ENCODE measurements at places on chromosomes 16 and 17.

DNA sequence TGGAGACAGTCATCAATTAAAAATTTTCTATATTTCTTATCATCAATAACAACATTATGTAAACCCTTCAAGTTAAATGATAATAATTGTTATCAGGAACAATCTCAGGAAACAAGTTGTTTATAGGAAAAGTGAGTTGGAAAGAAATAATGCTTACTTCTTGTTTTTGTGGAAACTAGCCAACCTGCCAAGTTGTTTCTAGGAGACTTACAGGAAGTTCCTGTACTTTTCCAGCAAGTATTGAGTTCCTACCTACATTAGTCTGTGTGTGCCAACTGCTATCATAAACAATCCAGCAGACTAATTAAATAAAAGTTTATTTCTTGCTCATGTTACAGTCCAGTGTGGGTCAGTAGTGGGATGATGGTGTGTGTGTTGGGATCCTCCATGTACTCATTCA is 1.6 kb upstream of the CCL14 start:
- no peak for DNase-seq

DNA sequence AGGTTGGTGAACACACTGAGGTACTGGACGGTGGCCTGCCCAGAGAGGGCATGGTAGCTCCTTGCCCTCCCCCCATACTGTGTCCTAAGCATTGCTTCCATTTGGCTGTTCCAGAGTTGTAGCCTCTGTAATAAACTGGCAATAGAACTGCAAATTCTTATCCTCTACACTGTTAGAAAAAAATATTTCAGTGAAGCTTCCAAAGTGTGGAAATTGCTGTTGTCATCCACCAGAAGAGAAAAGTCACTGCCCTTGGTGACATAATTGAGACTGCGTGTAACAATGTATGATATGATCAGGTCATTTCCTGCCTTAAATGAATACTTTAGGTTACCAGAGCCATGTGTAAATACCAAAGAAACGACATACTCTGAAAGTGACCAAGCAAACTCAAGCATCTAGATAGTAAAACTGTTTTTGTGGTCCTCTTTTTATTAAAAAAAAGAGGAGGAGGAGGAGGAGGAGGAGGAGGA is 65.9 kb downstream of the CEP95 start:
- DNase-seq = no peak

- no peak for DNase-seq
Observed at GRCh38 chr16:55115506-55115905, 184.8 kb downstream of the IRX5 start.

DNA sequence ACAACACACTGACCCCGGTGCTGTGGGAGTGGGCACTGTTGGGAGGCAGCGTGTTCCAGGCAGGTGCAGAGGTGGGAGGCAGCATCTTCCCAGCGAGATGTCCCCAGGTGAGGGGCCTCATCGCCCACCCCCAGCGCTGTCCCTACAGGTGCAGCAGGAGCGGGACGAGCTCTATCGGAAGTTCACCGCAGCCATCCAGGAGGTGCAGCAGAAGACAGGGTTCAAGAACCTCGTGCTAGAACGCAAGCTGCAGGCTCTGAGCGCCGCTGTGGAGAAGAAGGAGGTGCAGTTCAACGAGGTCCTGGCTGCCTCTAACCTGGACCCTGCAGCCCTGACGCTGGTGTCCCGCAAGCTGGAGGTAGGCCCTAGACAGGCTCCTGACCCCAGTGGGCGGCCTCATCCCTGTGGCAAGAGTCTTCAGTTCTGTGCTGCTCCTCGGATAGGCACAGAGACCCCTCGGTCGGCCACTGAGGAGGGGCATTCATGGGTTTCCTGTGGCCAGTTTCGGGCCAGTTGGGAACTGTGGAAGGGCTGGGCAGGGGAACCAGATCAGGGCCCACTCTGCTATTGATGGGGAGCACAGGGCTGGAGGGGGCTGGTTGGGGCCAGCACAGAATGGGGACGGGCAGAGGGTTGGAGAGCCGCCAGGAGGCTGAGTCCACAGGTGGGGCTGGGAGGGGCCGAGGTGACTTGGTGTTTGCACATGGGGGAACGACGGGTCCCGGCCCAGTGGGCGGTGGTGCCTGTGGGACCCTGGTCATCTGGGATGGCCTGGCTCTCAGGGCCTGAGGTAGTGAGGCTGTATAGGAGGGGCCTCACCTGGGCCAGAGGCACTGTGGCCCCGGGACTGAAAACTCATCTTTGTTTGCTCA is 21.1 kb upstream of the DBNDD1 start:
- no peak for DNase-seq

- DNase-seq = no peak
Observed at GRCh38 chr17:27855454-27855853, 37.7 kb downstream of the LYRM9 start.

- DNase-seq = no peak
Observed at GRCh38 chr16:25855063-25855462, 163.3 kb downstream of the HS3ST4 start.

- no peak for DNase-seq
Observed at GRCh38 chr16:11240636-11241473, 15.1 kb downstream of the SOCS1 start.

GRCh38 chr17:79631640-79632431 is 21.0 kb upstream of the RBFOX3 start:
- DNase-seq = no peak

DNA sequence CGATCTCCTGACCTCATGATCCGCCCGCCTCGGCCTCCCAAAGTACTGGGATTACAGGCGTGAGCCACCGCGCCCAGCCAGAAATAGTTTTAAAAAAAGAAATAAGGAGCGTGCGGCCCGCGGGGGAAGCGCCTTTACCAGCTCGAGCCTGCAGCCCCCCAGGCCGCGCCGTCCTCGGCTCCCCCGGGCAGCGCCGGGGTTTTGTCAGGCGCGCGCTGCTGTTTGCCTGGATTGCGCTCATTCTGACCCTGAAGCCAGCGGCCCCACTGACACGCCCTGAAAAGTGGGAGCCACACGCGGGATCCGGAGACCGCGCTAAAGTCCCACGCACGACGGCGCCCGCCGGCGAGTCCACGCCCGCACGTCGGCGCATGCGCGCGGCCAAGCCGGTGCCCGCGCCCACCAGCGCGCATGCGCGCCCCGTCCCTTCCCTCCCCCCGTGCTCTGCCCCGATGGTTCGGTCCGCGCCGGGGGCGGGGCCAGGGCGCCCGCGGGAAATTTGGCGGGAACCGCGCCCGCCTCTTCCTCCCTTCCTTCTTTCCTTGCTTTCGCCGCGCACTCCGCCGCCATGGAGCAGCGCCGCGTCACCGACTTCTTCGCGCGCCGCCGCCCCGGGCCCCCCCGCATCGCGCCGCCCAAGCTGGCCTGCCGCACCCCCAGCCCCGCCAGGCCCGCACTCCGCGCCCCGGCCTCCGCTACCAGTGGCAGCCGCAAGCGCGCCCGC is at the start of gene CDT1:
Gene CDT1, plus strand, starts transcription at position 526 of the 724 bp plus-strand sequence. Its CDS starts 43 bp downstream, at position 569.
- peak; percentile 77 for DNase-seq

DNA sequence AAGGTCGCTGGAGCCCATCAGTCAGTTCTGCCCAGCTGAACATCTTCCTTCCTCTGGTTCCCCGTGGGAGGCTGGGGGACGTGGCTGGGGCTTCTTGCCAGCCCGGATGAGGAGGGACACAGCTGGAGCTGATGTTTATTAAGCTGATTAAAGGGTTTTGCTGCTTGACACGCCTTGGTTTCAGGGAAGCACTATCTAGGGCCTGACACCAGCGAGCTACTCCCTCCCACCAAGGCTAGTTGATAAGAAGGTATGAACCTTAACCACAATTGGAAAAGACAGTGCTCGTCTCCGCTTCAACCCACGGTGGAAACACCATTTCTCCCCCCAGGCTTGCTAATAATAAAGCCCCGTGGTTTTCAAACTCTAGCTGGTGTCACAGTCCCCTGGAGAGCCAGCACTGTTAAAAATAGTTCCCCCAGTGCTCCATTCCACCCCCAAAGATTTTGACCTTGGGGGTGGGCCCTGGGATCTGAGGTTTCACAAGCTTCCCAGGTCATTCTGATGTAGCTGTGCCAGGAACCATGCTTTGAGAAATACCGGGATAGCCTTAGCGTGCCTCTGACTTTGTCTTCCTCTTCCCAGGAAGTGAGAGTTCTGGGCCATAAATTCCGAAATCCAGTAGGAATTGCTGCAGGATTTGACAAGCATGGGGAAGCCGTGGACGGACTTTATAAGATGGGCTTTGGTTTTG is 5.5 kb downstream of the DHODH start:
- no peak for DNase-seq

- DNase-seq = peak; percentile 71
Observed at GRCh38 chr17:39197380-39198185, at the start of gene CACNB1. CACNB1 (minus strand) TSS chr17:39197669; CDS start chr17:39197495, 174 bp downstream.

DNA sequence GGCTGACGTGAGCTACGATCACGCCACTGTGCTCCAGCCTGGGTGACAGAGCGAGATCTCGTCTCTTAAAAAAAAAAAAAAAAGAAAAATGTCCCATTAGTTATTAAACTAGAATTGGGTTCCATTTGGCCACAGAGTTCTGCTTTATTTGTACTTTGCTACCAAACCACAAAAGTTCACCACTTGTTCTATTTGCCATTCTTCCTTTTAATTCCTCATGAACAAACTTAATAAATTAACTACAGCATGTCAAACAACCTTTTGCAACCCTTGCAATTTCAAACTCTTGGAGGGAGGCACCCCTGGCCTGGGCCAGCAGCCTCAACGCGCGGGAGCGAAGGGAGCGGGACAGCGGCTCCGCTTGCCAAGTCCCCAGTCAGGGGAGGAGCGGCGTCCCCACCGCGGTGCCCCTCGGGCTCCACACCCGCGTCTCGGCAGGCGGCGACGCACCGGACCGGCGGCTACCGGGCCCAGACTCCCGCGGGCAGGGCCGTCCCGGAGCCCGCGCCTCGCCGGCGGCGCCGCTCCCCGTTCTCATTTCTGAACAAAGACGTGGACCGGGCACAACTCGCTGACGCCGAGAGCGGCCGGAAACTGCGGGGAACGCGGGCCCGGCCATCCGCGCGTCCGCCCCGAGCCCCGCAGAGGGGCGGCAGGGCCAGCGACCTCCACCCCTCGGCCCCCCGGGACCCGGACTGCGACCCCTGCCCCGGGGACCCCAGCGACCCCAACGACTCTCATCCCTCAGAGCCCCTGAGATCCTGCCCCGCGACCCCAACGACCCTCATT is 775 bp downstream of the CYTH1 start:
- no peak for DNase-seq

DNA sequence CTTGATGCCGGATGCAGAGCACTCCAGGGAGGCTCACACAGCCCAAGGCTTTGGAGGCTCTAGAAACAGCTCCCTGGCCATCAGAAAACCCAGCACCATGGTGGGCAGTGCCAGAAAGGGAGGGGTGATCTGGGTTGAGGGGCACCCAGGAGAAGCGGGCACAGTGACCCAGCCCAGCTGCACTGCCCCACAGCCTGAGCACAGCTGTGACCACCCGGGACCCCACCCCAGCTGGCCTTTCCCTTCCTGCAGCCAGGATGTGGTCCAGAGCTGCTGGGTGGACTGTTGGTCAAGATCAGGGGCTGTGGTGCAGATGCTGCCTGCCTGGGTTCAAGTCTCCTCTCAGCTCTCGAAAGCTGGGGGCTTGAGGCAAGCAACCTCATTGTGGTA is 223.1 kb downstream of the ZNF423 start:
- no peak for DNase-seq

GRCh38 chr17:79001190-79002020 is 8.2 kb downstream of the CANT1 start:
- no peak for DNase-seq

DNA sequence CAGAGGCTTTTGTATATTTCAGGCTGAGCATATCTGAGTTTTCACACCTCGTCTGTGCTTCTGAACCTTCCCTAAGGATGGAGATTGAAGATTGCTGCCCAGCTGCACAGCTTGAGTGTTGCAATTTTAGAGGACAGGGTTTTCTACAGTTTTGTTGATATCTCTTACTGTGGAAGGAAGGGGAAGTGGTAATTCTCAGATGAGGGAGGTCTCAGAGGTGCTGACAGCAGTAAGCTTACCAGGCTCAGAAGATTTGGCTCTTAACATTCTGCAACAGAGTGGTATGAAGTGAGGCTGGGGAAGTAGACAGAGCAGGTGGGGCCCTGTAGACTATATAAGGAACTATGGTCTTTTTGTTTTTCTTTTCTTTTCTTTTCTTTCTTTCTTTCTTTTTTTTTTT is 45.8 kb upstream of the ARHGAP17 start:
- DNase-seq = no peak

DNA sequence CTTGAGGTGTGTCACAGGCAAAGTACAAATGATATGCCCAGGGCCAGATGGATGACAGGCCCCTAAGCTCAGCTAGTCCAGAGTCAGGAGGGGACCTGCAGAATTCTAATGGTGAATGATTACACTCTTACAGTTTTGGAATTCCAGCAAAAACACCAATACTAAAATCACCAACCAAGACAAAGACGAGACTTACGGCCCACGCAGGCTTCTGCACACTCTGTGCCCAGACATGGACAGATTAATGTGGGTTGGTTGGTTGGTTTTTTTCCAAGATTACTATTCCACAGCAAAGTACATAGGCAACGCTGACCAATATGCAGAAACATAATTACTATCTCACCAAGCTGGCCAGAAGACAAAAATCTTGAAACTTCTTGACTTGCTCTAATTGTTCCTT is 9.7 kb downstream of the ADCY9 start:
- DNase-seq = no peak

GRCh38 chr17:65055280-65055707 is 1.2 kb downstream of the GNA13 start:
- no peak for DNase-seq

- no peak for DNase-seq
Observed at GRCh38 chr16:85586380-85587104, 26.6 kb upstream of the GSE1 start.

DNA sequence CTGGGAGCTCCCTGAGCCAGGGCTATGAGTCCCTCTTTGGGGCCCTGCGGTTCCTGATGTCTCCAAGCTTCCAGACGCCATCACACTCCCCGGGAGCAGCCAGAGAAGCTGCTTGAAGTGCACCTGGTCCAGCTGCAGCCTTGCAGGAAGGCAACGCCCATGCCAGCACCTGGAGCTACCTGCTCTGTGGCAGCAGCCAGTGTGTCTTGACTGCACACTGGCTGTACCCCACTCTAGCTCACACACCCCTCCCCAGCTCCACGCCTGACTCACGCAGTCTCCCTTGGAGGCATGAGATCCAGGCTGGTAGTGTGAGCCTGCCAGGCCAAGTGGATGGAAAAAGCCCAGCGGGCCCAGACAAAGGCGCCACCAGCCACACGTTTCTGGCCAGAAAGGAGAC is 63.3 kb downstream of the USP32 start:
- no peak for DNase-seq

DNA sequence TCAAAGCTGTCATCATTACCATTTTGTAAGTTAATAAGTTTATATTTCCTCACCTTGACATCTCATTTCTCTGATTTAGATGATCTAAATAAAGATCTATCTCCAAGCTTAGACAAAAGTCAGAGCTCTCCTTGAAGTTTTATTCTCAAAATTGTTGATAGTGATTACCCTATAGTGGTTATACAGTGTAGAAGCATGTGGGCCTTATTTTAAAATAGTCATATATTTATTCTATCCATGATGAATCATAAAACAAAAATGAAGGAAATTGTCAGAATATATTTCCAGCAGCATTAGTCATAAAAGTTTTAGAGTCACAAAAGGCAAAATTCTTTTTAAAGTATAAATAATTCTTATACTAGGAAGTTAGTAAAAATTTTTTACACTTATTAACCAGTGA is 49.0 kb downstream of the RHOT1 start:
- no peak for DNase-seq

GRCh38 chr17:78107457-78107856 is 21.1 kb downstream of the TMC6 start:
- DNase-seq = no peak
